Gastrocnemius medialis (tissue), 4 donors: ENCODE measurements at places on chromosomes 5 and 9. TPM values are rescaled to one million over a fixed set of nuclear protein-coding genes. Genes with fewer than 3 reads are reported as not detected.

The KIAA1958 gene
- 2.8 TPM for total RNA-seq

The ARL10 gene
- total RNA-seq, result 1.5 TPM

The FOXD1 gene
- total RNA-seq, result 0.41 TPM

The ZNF879 gene
- 2.5 TPM for total RNA-seq

The SLCO6A1 gene
- not detected for total RNA-seq

The RNF208 gene
- 1.8 TPM for total RNA-seq

- peaks cover 2% of the 10 kb centered on the region for H3K4me1 ChIP-seq
- no peaks in the 10 kb centered on the region for H3K36me3 ChIP-seq
- no peak overlapping the region for H3K4me3 ChIP-seq
- DNase-seq, result no peak
Measured at GRCh38 chr9:3040761-3041160, 196.9 kb upstream of the PUM3 start.

- DNase-seq, result no peak
- no peaks in the 10 kb centered on the region for H3K27me3 ChIP-seq
- H3K4me3 ChIP-seq, result no peak overlapping the region
- H3K27ac ChIP-seq, result no peak overlapping the region
- H3K4me1 ChIP-seq, result no peaks in the 10 kb centered on the region
- H3K36me3 ChIP-seq, result no peaks in the 10 kb centered on the region
Measured at GRCh38 chr5:78792345-78793055, 143.9 kb upstream of the LHFPL2 start.

DNA sequence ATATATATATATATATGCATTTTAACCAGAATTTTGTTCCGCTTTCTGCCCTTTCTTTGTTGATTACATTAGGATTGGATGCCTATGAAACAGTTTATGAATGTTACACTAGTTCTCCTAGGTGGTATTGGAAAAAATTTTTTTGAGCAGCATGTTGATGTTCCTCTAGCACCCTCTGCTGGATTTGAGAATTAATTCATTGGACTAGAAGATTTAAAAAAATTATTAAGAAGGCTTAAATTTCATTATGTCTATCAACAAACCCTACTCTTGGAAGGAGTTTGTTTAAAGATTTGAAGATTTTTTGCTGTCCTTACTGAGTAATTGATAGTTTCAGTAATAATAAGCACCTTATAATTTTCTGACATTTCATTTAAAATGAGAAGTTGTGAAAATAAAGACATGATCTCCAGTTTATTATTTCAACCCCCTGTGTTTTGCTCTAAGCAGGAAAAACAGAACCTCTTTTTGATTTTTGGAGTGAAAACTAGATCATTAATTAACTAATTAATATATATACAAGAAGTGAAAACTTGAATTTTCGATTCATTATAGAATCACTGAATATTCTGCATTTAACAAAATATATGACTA lies 89.6 kb downstream of the CCDC171 start:
- DNase-seq, result no peak
- H3K27ac ChIP-seq, result no peak overlapping the region
- H3K4me1 ChIP-seq, result no peaks in the 10 kb centered on the region
- H3K27me3 ChIP-seq, result no peaks in the 10 kb centered on the region

- no peak overlapping the region for H3K27ac ChIP-seq
- DNase-seq, result no peak
- no peaks in the 10 kb centered on the region for H3K36me3 ChIP-seq
- no peaks in the 10 kb centered on the region for H3K4me1 ChIP-seq
- no peak overlapping the region for H3K4me3 ChIP-seq
Measured at GRCh38 chr9:86486891-86487837, 133.0 kb upstream of the TUT7 start.

DNA sequence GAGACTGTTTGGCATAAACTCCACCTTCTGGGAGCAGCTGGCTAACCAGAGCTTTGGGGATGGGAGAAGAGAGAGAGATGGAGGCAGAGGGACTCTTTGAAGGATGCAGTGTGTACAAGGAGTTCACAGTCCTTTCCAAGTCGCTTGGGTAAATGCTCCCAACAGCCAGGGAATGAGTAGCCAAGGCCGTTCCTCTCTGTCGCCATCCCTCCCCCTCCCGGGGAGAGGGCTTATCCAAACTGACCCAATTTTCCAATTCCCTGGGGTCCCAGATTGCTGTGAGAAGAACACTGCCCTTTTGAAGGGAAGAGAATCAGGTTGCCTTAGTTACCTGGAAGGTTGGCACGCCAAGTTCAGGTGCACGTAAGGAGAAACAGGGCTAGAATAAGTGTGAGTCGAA lies 7.9 kb downstream of the WWC1 start:
- no peak for DNase-seq
- peaks cover 3% of the 10 kb centered on the region for H3K27me3 ChIP-seq
- no peaks in the 10 kb centered on the region for H3K36me3 ChIP-seq
- H3K4me1 ChIP-seq, result no peaks in the 10 kb centered on the region
- H3K27ac ChIP-seq, result no peak overlapping the region
- no peak overlapping the region for H3K4me3 ChIP-seq

GRCh38 chr9:69535286-69535832 lies 136.8 kb downstream of the APBA1 start:
- H3K4me3 ChIP-seq, result no peak overlapping the region
- no peaks in the 10 kb centered on the region for H3K36me3 ChIP-seq
- DNase-seq, result no peak
- no peaks in the 10 kb centered on the region for H3K27me3 ChIP-seq
- no peaks in the 10 kb centered on the region for H3K4me1 ChIP-seq

- peak overlapping the region; percentile 67 for H3K27ac ChIP-seq
- DNase-seq, result no peak
- no peak overlapping the region for H3K4me3 ChIP-seq
- peaks cover 17% of the 10 kb centered on the region for H3K4me1 ChIP-seq
Measured at GRCh38 chr5:88729829-88730182, 153.2 kb downstream of the MEF2C start.

DNA sequence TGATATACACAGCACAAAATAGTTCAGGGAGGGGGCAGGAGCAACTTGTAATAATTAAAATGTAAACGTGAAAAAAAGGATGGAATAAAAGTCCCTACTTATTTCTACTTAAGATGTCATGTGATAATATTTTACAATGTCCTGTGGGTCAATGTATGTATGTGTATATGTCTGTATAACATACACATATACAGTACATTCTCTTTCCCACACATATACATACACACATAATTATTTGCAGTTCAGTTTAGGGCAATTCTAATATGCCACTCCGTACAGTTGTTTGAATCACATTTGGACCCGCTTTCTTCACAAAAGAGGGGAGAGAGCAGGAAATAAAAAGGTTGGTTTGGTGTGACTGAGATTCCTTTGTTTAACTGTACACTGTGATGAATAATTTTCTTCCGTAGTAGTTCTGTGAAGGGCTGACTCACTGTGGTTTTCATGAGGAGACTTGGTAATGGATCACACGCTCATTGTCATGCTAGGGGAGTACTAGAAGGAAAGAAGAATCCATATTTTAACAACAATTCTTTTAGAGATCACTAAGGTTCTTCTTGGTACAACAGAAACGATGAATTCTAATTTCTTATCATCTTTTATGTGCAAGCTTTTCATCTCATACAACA lies 26.2 kb upstream of the ACOT12 start:
- no peaks in the 10 kb centered on the region for H3K27me3 ChIP-seq
- no peak overlapping the region for H3K27ac ChIP-seq
- H3K4me3 ChIP-seq, result no peak overlapping the region
- peaks cover 25% of the 10 kb centered on the region for H3K4me1 ChIP-seq
- peaks cover 12% of the 10 kb centered on the region for H3K36me3 ChIP-seq

GRCh38 chr5:43680286-43680685 lies 77.3 kb downstream of the NNT start:
- H3K4me1 ChIP-seq, result peaks cover 18% of the 10 kb centered on the region
- H3K27ac ChIP-seq, result peak overlapping the region; percentile 34
- H3K36me3 ChIP-seq, result no peaks in the 10 kb centered on the region

- no peaks in the 10 kb centered on the region for H3K27me3 ChIP-seq
- no peaks in the 10 kb centered on the region for H3K36me3 ChIP-seq
- no peak overlapping the region for H3K27ac ChIP-seq
Measured at GRCh38 chr9:74847478-74848152, 40.1 kb downstream of the TRPM6 start.

- H3K27me3 ChIP-seq, result no peaks in the 10 kb centered on the region
- H3K27ac ChIP-seq, result no peak within 1 kb of the TSS
- H3K4me3 ChIP-seq, result no peak within 1 kb of the TSS
- no peaks in the 10 kb centered on the region for H3K4me1 ChIP-seq
- DNase-seq, result no peak
- H3K36me3 ChIP-seq, result no peaks in the 10 kb centered on the region
Measured at GRCh38 chr9:114681594-114682332, at the start of gene TEX48. Gene TEX48, minus strand, starts transcription at chr9:114682192. Its CDS starts 10,469 bp downstream, at chr9:114671723.

- no peak overlapping the region for H3K4me3 ChIP-seq
- no peak for DNase-seq
- no peak overlapping the region for H3K27ac ChIP-seq
- H3K27me3 ChIP-seq, result no peaks in the 10 kb centered on the region
Measured at GRCh38 chr5:143352691-143353090, 50.8 kb downstream of the NR3C1 start.

GRCh38 chr5:58043032-58043945 lies 416.6 kb downstream of the PLK2 start:
- H3K36me3 ChIP-seq, result no peaks in the 10 kb centered on the region
- H3K27me3 ChIP-seq, result no peaks in the 10 kb centered on the region
- no peak for DNase-seq
- no peak overlapping the region for H3K4me3 ChIP-seq
- no peaks in the 10 kb centered on the region for H3K4me1 ChIP-seq
- H3K27ac ChIP-seq, result no peak overlapping the region

DNA sequence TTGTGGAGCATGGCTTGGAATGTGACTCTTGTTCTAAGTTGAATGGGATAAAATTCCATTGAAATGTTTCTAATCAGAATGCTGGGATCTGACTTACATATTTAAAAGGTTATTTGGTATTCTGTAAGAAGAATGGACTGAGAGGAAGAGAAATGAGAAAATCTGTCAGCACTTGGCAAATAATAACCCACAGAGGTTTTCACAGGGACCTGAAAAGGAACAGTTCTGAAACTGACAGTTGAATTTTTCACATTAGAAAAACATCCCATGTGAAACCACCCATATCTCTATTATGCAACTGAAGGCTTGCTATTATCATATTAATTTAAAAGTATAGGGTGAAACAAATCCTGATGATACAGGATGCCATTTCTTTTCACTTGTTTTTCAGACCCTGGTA lies 302.7 kb downstream of the EPB41L4A start:
- DNase-seq, result no peak
- H3K4me1 ChIP-seq, result no peaks in the 10 kb centered on the region
- no peaks in the 10 kb centered on the region for H3K36me3 ChIP-seq
- no peaks in the 10 kb centered on the region for H3K27me3 ChIP-seq
- H3K4me3 ChIP-seq, result no peak overlapping the region

GRCh38 chr5:83341815-83342334 lies 129.7 kb upstream of the VCAN start:
- H3K27me3 ChIP-seq, result no peaks in the 10 kb centered on the region
- H3K4me3 ChIP-seq, result no peak overlapping the region
- no peak overlapping the region for H3K27ac ChIP-seq
- no peak for DNase-seq
- H3K36me3 ChIP-seq, result no peaks in the 10 kb centered on the region
- no peaks in the 10 kb centered on the region for H3K4me1 ChIP-seq

DNA sequence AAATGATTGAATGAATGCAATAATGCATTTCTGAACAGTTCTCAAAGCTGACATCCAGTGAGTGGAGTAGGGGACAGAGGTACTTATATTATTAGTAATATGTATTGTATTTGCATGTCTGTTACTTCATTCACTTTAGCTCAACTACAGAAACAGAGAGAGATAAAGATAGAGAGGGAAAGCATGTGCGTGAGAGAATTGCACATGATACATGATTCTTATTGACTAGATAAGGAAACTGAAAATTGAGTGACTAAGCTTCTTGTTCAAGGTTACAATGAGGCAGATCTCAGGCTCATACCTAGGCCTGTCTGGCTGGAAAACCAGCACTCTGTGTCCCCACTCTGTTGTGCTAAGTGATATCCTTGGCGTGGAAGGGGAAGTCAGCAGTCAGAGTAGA lies 337.7 kb upstream of the KLF4 start:
- no peak for DNase-seq
- H3K27ac ChIP-seq, result no peak overlapping the region
- no peak overlapping the region for H3K4me3 ChIP-seq
- no peaks in the 10 kb centered on the region for H3K27me3 ChIP-seq
- no peaks in the 10 kb centered on the region for H3K36me3 ChIP-seq
- no peaks in the 10 kb centered on the region for H3K4me1 ChIP-seq

DNA sequence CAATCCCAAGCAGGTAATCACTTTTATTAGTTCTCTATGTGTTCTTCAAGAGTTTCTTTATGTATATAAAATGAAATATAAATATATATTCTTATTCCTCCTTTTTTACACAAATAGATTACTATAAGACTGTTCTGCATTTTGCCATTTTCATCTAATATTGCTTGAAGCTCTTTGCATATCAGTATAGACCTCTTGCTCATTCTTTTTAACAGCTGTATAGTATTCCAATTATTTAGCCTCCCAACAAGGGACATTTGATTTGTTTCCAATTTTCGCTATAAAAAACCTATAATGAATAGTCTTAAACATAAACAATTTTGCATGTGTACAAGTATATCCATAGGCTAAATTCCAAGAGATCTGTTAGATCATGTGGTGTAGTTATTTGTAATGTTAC lies 25.2 kb downstream of the CETN3 start:
- no peaks in the 10 kb centered on the region for H3K36me3 ChIP-seq
- no peak overlapping the region for H3K27ac ChIP-seq

DNA sequence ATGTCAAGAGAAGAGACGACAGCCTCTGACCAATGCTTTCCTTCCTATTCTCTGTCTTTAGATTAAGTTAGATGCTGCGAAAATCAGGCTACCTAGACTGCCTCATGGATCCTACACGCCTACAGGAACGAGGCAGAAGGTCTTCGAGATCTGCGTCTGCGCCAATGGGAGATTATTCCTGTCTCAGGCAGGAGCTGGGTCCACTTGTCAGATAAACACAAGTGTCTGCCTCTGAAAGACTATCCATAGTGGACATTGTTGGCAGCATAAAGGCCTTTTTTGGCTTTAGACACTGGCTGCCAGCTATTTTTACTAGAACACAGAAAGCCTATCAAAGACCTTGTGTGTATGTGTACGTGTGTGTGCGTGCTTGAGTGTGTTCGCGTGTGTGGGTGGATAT lies 90.9 kb upstream of the PPP1R2B start:
- H3K27ac ChIP-seq, result no peak overlapping the region
- no peaks in the 10 kb centered on the region for H3K36me3 ChIP-seq

DNA sequence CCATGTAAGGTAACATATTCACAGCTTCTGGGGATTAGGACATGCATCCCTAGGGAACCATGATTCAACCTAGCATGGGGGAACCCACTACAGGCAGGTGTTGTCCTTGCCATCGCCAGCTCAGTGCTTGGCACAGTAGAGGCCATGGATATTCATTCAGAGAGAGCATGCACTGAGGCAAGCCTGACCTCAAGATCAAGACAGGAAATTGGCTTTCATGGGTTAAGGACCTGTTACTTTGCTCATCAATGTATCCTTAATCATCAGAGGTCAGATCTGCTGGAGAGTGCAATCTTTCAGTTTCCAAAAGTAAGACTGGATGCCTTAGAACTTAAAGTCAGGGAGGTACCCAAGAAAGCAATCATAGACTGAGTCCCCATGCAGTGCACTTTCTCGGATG lies 84.0 kb downstream of the KCNIP1 start:
- no peaks in the 10 kb centered on the region for H3K27me3 ChIP-seq
- H3K36me3 ChIP-seq, result no peaks in the 10 kb centered on the region
- H3K27ac ChIP-seq, result no peak overlapping the region
